Dermis microvascular lymphatic vessel endothelial cell (primary cell): ENCODE measurements at places on chromosomes 1 and 21.

DNA sequence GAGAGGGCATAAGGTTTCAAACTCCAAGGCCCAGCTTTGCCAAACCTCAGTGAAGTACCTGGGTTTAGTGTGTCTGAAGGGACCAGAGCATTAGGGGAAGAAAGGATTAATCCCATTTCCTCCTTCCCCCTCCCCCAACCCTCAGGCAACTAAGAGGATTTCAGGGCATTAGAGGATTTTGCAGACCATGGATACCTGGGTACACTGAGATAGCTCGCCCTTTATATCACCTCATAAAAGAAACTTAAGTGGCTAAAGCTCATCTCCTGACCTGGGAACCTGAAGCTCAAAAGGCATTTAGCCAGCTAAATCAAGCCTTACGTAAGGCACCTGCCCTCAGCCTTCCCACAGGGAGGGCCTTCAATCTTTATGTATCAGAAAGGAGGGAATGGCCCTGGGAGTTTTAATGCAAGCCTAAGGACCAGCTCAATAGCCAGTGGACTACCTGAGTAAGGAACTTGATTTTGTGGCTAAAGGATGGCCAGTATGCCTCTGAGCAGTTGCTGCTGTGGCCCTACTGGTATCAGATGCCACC is 26.4 kb upstream of the SMYD3 start:
- DNase-seq, result no peak

DNA sequence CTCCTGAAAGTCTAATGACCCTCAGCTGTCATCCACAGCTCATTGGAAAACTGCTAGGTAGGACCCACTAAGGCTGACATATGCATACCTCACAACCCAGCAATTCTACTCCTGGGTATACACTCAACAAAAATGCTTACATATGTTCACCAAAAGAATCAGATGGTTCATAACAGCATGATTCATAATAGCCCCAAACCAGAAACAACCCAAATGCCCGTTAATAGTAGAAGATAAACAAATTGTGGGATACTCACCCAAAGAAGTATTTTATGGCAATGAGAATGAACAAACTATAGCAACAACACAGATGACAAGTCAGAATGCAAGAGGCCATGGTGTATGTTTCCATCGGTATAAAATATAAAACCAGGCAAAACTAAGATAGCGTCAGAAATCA is 124.6 kb downstream of the HLCS start:
- DNase-seq, result no peak

- DNase-seq, result no peak
Measured at GRCh38 chr1:90708826-90709225, 8.3 kb downstream of the BARHL2 start.

GRCh38 chr1:116326486-116326885 is 46.6 kb upstream of the ATP1A1 start:
- DNase-seq, result no peak

GRCh38 chr1:46184920-46185658 is 8.8 kb upstream of the P3R3URF start:
- no peak for DNase-seq
